ENCODE measurements at places on chromosomes 11 and 22. TPM values are rescaled to one million over a fixed set of nuclear protein-coding genes. Genes with fewer than 3 reads are reported as not detected.

CCS gene
- total RNA-seq, result 23.2 TPM

FAM180B gene
- not detected for total RNA-seq

PRR33 gene
- total RNA-seq, result not detected

KCNK7 gene
- not detected for total RNA-seq

SORL1 gene
- total RNA-seq, result 7.2 TPM

KRTAP5-8 gene
- total RNA-seq, result not detected

POTEH gene
- not detected for total RNA-seq

SIAE gene
- 15.4 TPM for total RNA-seq

ART1 gene
- not detected for total RNA-seq

- no peak overlapping the region for H3K4me3 ChIP-seq
- H3K36me3 ChIP-seq, result no peaks in the 10 kb centered on the region
- no peaks in the 10 kb centered on the region for H3K27me3 ChIP-seq
- no peak overlapping the region for H3K27ac ChIP-seq
- H3K4me1 ChIP-seq, result no peaks in the 10 kb centered on the region
- DNase-seq, result no peak
Measured at GRCh38 chr11:134932761-134933160, 520.7 kb upstream of the B3GAT1 start.

GRCh38 chr11:15144347-15144746, 29.6 kb downstream of the INSC start:
- H3K4me3 ChIP-seq, result no peak overlapping the region
- no peak overlapping the region for H3K27ac ChIP-seq
- no peaks in the 10 kb centered on the region for H3K36me3 ChIP-seq
- H3K4me1 ChIP-seq, result no peaks in the 10 kb centered on the region

DNA sequence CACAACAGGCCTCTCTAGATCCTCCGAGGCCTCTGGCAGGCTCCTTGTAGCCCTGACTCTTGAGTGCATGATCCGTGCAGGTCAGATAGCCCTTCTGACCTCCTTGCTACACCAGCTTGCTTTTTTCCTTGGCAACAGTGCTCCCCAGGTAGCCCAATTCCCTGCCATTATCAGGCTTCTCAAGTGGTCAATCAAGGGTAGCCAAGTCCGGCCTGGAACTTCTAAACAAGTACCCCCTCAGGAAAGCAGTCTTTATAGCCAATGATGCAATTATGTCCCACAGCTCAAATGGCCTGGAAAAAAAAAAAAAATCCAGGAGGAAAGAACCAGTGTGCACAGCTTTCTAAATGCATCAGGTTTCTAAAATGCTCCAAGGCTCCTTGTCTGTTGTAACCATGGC, 59.8 kb downstream of the TENM4 start:
- H3K4me3 ChIP-seq, result no peak overlapping the region
- no peaks in the 10 kb centered on the region for H3K27me3 ChIP-seq
- no peak for DNase-seq
- no peaks in the 10 kb centered on the region for H3K36me3 ChIP-seq

- H3K4me1 ChIP-seq, result peaks cover 27% of the 10 kb centered on the region
- no peak for DNase-seq
- no peak overlapping the region for H3K27ac ChIP-seq
- H3K27me3 ChIP-seq, result no peaks in the 10 kb centered on the region
Measured at GRCh38 chr22:37640591-37641560, 1.4 kb downstream of the SH3BP1 start.

DNA sequence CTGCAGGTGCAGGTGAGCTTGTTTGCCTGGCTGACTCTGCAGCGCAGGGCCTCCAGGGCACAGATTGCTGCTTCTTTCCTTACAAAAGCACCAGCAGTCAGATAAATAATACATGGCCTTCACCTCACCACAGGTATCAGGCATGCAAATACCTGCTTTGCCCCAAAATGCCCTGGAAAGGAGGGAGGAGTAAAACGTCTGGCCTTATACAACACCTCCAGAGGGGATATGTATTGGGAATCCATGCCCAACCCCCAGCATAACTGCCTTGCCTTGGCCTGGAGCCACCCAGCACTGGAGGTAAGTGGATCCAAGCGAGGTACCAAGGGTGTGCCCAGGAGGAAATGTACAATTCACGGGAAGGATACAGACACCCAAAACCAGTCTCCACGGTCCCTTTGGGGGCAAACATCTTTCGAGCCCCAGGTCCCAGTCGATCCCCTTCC, 860 bp downstream of the TMEM184B start:
- H3K36me3 ChIP-seq, result no peaks in the 10 kb centered on the region
- no peak for DNase-seq
- H3K27me3 ChIP-seq, result no peaks in the 10 kb centered on the region

DNA sequence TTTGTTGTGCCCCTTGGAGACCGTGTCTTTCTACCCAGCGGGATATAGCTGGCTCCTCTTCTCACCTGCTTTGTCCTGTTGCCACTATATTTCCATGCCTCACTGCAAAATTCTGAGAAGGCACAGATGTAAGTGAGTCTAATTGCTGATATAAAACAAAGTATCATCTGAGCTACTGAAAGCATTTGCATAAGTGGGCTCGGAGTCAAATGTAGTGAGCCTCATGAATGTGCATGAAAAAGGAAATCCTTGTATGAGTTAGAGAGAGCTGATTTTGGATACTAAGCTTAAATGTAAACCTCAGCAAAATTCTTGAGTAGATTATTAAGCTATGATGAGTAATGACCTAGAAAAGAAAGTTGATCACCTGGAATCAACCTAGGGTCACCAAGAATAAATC, 13.9 kb downstream of the OVCH2 start:
- peaks cover 20% of the 10 kb centered on the region for H3K27me3 ChIP-seq
- H3K4me3 ChIP-seq, result no peak overlapping the region
- H3K36me3 ChIP-seq, result no peaks in the 10 kb centered on the region
- no peak for DNase-seq
- no peak overlapping the region for H3K27ac ChIP-seq

- no peaks in the 10 kb centered on the region for H3K36me3 ChIP-seq
- DNase-seq, result no peak
- H3K4me1 ChIP-seq, result peaks cover 28% of the 10 kb centered on the region
- no peaks in the 10 kb centered on the region for H3K27me3 ChIP-seq
- no peak overlapping the region for H3K27ac ChIP-seq
- no peak overlapping the region for H3K4me3 ChIP-seq
Measured at GRCh38 chr22:33850724-33851123, 69.6 kb downstream of the LARGE1 start.

GRCh38 chr11:66677599-66678375, at the start of gene RBM4B:
Gene RBM4B (minus strand): TSS chr11:66677887. CDS start chr11:66677079, 808 bp downstream.
- H3K27ac ChIP-seq, result peak within 1 kb of the TSS; percentile 95
- peaks cover 8% of the 10 kb centered on the region for H3K36me3 ChIP-seq
- DNase-seq, result peak; percentile 87
- peaks cover 19% of the 10 kb centered on the region for H3K4me1 ChIP-seq
- H3K4me3 ChIP-seq, result peak within 1 kb of the TSS; percentile 78

DNA sequence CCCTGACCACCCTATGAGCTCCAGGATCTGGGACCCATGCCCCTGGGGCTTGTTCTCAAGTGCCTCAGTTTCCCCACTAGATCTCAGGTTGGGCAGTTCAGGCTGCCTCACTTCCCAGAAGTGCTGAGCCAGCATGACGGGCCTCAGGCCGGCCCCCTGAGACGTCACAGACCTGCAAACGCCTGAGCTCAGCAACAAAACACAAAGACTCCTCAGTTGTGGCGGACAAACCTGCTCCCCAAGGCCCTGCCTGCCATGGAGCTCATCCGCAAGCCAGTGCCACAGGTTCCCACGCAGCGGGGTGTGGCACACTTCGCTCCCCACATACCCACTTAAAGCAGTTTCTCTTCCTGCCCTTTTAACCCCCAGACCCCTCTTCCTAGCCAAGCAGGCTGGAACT, 45.2 kb downstream of the NECTIN1 start:
- no peaks in the 10 kb centered on the region for H3K36me3 ChIP-seq
- H3K27me3 ChIP-seq, result no peaks in the 10 kb centered on the region
- H3K4me1 ChIP-seq, result peaks cover 17% of the 10 kb centered on the region

DNA sequence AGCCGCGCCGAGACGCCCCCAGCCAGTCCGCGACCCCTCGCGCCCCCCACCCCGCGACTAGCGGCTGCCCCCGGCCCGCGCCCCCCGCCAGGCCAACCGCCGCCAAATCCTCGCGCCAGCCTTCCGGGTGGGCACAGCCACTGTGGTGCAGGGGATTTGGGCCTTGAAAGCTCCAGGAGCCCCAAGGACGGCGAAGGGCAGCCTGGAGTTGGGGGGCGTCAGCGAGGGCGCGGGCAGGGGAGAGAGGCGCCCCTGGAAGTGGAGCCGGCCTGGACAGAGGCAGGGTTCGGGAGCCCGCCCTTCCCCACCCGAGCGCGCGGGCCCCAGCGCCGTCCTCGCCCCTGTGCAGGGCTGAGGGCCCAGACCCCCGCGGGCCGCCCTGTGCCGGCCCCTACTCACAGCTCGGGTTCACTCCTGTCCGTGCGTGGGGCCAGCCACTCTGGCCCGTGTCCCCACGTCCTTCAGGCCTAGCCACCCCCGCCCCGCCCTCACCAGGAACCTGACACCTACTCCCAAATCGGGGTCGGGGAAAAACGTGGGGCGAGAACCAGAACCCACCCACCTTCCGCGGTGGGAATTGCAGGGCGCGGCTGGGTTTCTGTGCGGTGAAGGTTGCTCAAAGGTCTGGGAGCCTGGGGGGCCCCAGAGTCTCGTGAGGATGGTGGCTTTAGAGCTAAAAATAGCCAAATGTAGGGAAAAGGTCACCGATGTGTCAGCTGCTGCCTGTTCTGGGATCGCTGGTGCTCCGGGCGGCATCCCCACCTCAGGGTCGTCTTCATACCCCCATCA, at the start of gene CPT1B:
Gene CPT1B, minus strand, starts transcription at position 441 of the 789 bp plus-strand sequence. CDS start 512 bp downstream, outside the sequence.
- H3K27ac ChIP-seq, result no peak within 1 kb of the TSS
- H3K36me3 ChIP-seq, result no peaks in the 10 kb centered on the region
- DNase-seq, result no peak
- H3K27me3 ChIP-seq, result peaks cover 8% of the 10 kb centered on the region
- peaks cover 9% of the 10 kb centered on the region for H3K4me1 ChIP-seq
- no peak within 1 kb of the TSS for H3K4me3 ChIP-seq

DNA sequence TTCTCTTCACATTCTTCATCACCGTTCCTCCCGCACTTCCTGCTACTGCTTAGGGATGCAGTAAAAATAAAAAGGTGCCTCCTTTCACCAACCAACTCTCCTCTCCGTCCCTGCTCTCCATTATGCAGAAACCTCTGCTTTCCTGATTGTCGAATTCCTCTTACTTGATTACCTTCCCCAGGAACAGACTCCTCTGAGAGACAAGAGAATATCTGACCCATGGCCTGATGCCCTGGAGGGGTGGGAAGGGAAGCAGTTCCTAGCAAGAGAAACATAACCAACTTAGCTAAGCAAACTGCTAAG, 80.9 kb downstream of the TRIM29 start:
- H3K4me3 ChIP-seq, result no peak overlapping the region
- H3K4me1 ChIP-seq, result peaks cover 7% of the 10 kb centered on the region
- no peaks in the 10 kb centered on the region for H3K36me3 ChIP-seq
- no peak overlapping the region for H3K27ac ChIP-seq

- peak; percentile 91 for DNase-seq
- H3K27ac ChIP-seq, result peak overlapping the region; percentile 41
- H3K36me3 ChIP-seq, result peaks cover 3% of the 10 kb centered on the region
- no peaks in the 10 kb centered on the region for H3K27me3 ChIP-seq
- H3K4me3 ChIP-seq, result no peak overlapping the region
- peaks cover 4% of the 10 kb centered on the region for H3K4me1 ChIP-seq
Measured at GRCh38 chr11:128796270-128796669, 70.8 kb downstream of the KCNJ1 start.

DNA sequence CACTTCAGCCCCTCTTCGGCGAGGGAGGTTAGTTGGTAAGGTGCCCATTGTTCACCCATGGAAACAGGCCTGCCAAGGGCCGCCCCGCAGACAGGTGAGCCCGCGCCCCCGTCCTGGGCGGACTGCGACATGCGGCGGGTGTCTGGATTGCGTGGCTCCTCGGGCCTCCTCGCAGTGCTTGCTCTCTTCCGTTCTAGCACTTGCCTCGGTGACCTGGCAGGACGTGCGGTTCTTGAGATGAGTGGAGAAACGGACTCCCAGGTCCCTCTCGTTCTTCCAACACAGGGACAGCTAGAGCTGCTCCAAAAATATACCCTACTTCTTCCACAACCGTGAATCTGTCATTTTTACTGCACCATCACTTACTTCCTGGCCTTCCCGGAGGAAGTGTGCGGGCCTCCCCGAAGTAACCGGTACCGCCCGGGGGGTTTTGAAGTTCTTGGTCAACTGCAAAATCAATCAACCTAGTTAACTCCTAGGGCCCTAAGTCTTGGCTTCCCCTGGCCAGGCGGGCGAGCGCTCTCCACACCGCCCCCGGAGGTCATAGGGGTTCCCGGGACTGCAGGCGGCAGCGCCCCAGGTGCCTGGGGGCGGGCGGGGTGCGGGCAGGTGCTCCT, 745 bp upstream of the ZBTB44 start:
- no peak overlapping the region for H3K27ac ChIP-seq
- DNase-seq, result no peak
- H3K27me3 ChIP-seq, result peaks cover 2% of the 10 kb centered on the region

DNA sequence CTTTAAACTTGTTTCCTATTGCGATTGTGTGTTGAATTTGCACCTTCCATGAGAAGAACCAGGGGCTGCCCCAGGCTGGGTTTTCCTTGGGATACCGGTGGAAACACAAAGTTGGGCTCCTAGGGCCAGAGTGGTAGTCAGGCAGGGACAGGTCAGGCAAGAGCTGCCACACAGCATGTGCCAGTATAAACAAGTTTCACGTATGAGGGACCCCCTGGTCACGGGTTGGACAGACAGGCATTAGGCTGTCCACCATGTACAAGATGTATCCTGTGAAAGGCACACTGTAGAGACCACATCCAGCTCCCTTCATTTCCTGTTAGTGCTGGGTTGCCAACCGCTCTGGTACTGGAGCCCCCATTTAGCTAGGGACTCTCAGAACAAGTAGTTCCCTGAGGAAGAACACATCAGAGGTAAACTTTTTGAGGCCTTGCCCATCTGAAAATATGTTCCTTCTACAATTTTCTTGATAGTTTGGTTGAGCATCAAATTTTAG, 8.8 kb downstream of the UPB1 start:
- no peaks in the 10 kb centered on the region for H3K36me3 ChIP-seq
- peaks cover 2% of the 10 kb centered on the region for H3K4me1 ChIP-seq

DNA sequence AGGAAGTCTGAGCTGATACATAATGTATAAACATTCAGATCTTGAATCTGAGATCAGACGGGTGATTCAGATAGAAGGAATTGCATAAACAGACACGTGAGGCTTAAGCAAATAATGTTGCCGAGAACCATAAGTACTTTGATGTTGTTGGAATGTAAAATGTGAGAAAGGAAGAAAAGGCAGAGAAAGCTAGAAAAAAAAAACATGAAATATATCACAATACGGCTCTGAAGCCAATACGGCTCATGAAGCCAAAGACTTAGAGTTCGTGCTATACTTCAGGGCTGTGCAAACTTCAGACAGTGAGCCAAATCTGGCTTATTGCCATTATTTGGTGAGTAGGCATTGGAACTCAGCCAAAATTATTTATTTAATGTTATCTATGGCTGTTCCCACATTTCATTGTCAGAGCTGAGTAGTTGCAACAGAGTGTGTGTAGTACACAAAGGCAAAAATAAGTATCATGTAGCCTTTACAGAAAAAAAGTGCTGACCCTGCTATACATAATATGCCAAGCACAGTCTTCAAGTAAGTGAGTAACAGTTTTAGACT, 673.3 kb downstream of the CNTN5 start:
- H3K27ac ChIP-seq, result peak overlapping the region; percentile 78
- no peak overlapping the region for H3K4me3 ChIP-seq
- H3K27me3 ChIP-seq, result no peaks in the 10 kb centered on the region
- DNase-seq, result peak; percentile 74
- H3K4me1 ChIP-seq, result peaks cover 12% of the 10 kb centered on the region

All from astrocyte (in vitro differentiated cells and primary cell).